ENCODE measurements at places on chromosomes 12 and 14.
A peak's percentile ranks its signal among the peaks of the same experiment; 100 is the strongest.

- DNase-seq, result no peak
These were observed 49.8 kb downstream of the NUAK1 start for GRCh38 chr12:106088811-106089485.

DNA sequence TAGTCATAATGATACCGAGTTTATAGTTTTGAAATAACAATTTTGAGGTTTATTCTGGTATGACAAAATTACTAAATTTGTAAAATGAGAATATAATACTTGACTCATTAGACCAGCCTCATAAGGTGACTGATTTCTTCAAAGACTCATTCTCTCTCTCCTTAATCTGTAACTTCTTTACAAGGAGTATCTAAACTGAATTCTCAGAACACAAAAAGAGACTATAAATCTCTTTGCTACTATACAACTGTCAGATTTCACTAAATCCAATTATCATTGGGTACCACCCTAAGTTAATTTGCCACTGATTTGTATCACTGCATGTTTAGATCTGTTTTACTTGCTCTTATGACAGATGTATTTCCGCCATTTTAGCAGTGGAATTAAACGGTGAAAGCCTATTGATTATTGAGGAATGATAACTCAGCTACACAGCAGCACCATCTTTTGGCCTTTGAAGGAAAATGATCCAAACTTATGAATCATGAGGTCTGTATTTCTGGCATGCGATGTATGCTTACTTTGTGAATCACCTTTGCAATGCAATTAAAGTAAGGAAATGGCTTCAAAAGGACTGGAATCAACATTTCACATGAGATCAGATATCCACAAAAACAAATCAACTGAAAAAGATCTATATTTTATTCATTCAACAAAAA lies 161.2 kb downstream of the RERGL start:
- no peak for DNase-seq

- DNase-seq, result no peak
These were observed 208.3 kb downstream of the LRIG3 start for GRCh38 chr12:58711974-58712373.

DNA sequence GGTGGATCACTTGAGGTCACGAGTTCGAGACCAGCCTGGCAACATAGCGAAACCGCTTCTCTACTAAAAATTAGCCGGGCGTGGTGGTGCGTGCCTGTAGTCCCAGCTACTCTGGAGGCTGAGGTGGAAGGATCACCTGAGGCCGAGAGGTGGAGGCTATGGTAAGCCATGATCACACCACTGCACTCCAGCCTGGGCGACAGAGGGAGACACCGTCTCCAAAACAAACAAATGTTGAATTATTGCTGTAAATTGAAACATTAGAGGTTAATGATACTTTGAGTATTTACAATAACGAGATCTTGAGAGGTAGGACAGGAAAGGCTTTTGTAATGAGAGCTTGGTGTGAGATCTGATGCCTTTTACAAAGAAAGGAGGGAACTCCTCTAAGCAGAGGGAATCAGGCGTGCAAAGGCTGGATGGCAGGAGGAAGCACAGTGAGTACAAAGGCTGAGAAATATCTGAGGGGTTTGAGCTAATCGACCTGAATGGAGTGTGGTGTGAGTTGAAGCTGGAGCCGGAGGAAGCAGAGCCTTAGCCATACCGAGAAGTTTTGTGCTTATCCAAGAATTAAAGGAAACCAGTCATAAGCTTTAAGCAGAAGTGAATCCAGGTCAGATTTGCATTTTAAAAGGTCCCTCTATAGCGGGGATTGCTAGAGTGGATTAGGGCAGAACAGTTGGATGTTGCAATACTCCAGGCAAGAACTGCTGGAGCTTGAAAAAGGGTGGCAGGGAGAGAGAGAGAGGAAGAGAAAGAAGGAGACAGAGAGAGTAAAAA lies 1.1 kb downstream of the RHNO1 start:
- DNase-seq, result no peak

GRCh38 chr12:54917001-54917488 lies 62.7 kb downstream of the MUCL1 start:
- DNase-seq, result no peak

DNA sequence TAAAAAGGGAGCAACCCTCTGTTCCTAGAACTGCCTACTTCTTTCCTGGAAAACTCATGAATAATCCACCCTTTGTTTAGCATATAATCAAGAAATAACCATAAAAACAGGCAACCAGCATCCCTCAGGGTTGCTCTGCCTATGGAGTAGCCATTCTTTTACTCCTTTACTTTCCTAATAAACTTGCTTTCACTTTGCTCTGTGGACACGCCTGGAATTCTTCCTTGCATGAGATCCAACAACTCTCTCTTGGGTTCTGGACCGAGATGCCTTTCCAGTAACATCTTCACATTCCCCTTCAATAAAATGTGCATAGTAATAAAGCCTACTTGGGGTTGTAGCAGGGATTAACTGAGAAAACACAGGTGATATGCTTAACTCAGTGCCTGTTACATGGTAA lies 286.4 kb upstream of the AMIGO2 start:
- DNase-seq, result no peak

- no peak for DNase-seq
These were observed 155.8 kb downstream of the NELL2 start for GRCh38 chr12:44720265-44720664.

DNA sequence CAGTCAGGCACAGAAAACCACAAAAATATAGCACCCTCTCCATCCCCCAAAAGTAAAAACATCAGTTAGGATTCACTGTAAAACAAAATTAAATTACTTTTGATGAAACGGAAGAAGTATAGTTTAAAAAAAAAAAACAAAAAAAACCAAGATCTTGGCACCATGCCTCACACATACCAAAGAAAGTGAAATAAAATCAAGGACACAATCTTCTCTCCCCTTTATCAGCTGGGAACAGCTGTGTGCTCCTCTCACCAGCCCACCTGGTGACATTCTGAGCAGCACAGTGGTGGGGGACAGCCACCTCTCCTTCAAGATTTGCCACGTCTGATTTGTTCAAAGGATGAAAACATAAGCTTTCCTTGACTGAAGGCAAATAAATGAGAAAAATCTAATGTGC lies 55.5 kb downstream of the ESR2 start:
- DNase-seq, result no peak

DNA sequence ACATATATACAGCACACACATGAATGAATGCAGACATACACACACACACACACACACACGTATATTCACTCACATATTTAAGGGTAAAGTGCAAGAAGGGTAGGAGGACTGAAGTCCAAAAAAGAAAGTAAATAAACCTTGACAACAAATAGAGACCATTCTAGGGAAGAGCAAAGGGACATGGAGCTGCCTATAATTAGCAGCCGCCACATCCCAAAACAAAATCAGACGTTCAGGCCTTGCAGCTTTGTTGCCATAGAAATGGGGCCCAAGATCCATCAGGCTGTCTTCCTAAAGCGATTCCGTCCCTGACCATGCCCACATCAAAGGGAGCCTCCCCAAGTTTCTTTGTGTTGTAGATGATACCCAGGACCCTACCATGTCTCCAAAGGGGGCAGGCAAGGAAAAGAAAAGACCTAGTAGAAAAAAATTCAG lies 703.5 kb upstream of the TBX3 start:
- DNase-seq, result no peak

- DNase-seq, result no peak
These were observed 32.5 kb upstream of the EMP1 start for GRCh38 chr12:13163868-13164635.

- DNase-seq, result peak; percentile 2
These were observed 22.1 kb upstream of the LRRC9 start for GRCh38 chr14:59897757-59898383.

- no peak for DNase-seq
These were observed 230.9 kb upstream of the LRIG3 start for GRCh38 chr12:59151243-59151642.

Data from NCI-H1930 (cell line).